Glomerular endothelial cell (primary cell): ENCODE measurements at places on chromosomes 6 and 20. TPM values are rescaled to one million over a fixed set of nuclear protein-coding genes. Genes with fewer than 3 reads are reported as not detected.

KHDC1L gene
- total RNA-seq: not detected in 2 replicates

- no peak for DNase-seq
Observed at GRCh38 chr20:11376998-11377397, 540.7 kb upstream of the BTBD3 start.

SRMS gene
- not detected in 2 replicates for total RNA-seq

TXLNB gene
- 0.73 and 0.99 TPM in 2 replicates for total RNA-seq

PYGB gene
- total RNA-seq: 113 and 128 TPM in 2 replicates

DNA sequence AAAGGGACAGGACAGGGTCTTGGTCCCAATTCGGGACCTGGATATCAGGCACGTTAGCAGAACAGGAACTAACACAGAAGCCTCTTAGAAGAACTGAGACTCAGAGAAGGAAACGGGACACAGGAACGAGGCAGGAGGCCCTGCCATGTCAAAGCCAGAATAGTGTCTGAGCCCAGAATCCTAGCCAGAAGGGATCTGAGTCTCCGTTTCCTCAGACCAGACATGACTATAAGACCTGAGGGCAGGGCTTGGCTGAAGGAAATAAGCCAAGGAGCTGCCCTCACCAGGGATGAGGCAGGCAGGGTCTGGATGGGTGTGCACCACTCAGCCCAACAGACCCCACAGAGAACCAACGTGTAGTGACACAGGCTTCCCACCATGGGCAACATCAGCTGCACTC is 40.3 kb downstream of the TRERF1 start:
- DNase-seq: no peak

TBPL1 gene
- 18.2 and 20.7 TPM in 2 replicates for total RNA-seq

CST4 gene
- total RNA-seq: not detected in 2 replicates

VNN1 gene
- total RNA-seq: 0.06 and 0.19 TPM in 2 replicates

CLDN20 gene
- not detected in 2 replicates for total RNA-seq

GRCh38 chr6:109456111-109456583 is 575 bp upstream of the MICAL1 start:
- DNase-seq: no peak

- no peak for DNase-seq
Observed at GRCh38 chr20:48758206-48758820, 69.5 kb downstream of the PREX1 start.

MMP24 gene
- 0.88 and 6.5 TPM in 2 replicates for total RNA-seq
